Activated naive CD8-positive, alpha-beta T cell treated with anti-CD3 and anti-CD28 coated beads, Interleukin-2, amount 10 ng/mL, durations not matched to agents 7 days and 5 days (primary cell): ENCODE measurements at places on chromosomes 3 and 15. TPM values are rescaled to one million over a fixed set of nuclear protein-coding genes. Genes with fewer than 3 reads are reported as not detected.
A peak's percentile ranks its signal among the peaks of the same experiment; 100 is the strongest.

Gene CLDN11
- not detected for total RNA-seq

Gene EFCAB12
- 1.4 TPM for total RNA-seq

- H3K4me1 ChIP-seq: peaks cover 60% of the 10 kb centered on the region
- no peaks in the 10 kb centered on the region for H3K27me3 ChIP-seq
- H3K4me3 ChIP-seq: peak within 1 kb of the TSS; percentile 98
- peaks cover 17% of the 10 kb centered on the region for H3K36me3 ChIP-seq
- H3K27ac ChIP-seq: peak within 1 kb of the TSS; percentile 96
Observed at GRCh38 chr3:9731206-9732079, at the start of gene BRPF1. TSS of gene BRPF1 (plus strand) at chr3:9731735. CDS start at chr3:9734141, 2,406 bp downstream.

- no peak overlapping the region for H3K4me3 ChIP-seq
- peaks cover 4% of the 10 kb centered on the region for H3K36me3 ChIP-seq
- H3K27ac ChIP-seq: no peak overlapping the region
- no peaks in the 10 kb centered on the region for H3K27me3 ChIP-seq
- no peak for DNase-seq
Observed at GRCh38 chr3:28151207-28151550, 90.2 kb upstream of the CMC1 start.

DNA sequence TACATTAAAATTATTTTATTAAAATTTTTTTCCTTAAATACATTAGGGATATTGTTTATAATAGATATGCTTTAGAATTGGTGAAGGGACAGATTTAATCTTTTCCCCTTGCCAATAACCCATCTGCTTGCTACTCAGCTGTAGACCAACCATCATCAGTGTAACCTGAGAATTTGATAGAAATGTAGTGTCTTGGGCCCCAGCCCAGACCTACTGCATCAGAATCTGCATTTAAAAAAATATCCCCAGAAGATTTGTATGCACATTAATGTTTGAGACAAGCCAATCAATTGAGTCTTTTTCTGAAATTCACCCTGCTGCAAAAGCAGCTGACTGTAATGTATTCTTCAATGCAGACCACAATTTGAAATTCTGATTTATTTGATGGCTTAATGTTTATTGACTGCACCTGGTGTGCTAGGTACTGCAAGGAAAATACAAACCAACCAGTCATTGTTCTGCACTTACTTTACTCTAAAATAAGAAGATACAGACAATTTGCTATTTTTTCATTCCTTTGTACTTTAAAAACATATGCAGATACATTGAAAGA lies 190.7 kb upstream of the SGO1 start:
- no peak overlapping the region for H3K27ac ChIP-seq
- no peaks in the 10 kb centered on the region for H3K36me3 ChIP-seq
- H3K27me3 ChIP-seq: no peaks in the 10 kb centered on the region
- no peaks in the 10 kb centered on the region for H3K4me1 ChIP-seq

- peaks cover 7% of the 10 kb centered on the region for H3K27me3 ChIP-seq
- H3K36me3 ChIP-seq: no peaks in the 10 kb centered on the region
Observed at GRCh38 chr15:73324496-73325170, 44.1 kb downstream of the HCN4 start.

GRCh38 chr3:187744169-187745151 lies 808 bp downstream of the BCL6 start:
- peaks cover 50% of the 10 kb centered on the region for H3K4me1 ChIP-seq
- H3K4me3 ChIP-seq: peak overlapping the region; percentile 99
- no peaks in the 10 kb centered on the region for H3K27me3 ChIP-seq
- peaks cover 17% of the 10 kb centered on the region for H3K36me3 ChIP-seq
- peak overlapping the region; percentile 99 for H3K27ac ChIP-seq

- peaks cover 5% of the 10 kb centered on the region for H3K4me1 ChIP-seq
- H3K27me3 ChIP-seq: no peaks in the 10 kb centered on the region
- H3K27ac ChIP-seq: peak overlapping the region; percentile 4
- H3K4me3 ChIP-seq: no peak overlapping the region
- no peak for DNase-seq
- no peaks in the 10 kb centered on the region for H3K36me3 ChIP-seq
Observed at GRCh38 chr15:55372701-55373440, 35.3 kb downstream of the CCPG1 start.

DNA sequence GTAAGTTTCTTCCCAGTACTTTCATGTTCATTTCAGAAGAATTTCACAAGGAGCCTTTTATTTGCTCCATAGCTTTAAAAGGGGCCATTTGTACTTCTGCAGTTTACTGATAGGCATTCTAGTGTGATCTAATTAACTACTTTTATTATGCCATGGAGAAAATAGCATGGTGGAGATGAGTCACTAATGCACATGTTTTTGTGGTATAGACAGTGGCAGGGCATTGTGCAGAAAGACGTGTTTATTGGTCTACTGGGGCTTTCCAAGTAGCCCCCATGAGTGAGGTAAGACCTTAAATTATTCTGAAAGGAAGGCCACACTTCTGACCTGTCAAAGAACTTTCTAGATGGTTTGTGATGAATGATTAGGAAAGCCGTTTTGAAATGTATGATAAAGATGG lies 810.0 kb upstream of the NR2F2 start:
- DNase-seq: no peak
- H3K27ac ChIP-seq: no peak overlapping the region
- no peaks in the 10 kb centered on the region for H3K36me3 ChIP-seq
- peaks cover 2% of the 10 kb centered on the region for H3K4me1 ChIP-seq
- H3K4me3 ChIP-seq: no peak overlapping the region

GRCh38 chr3:170602556-170602955 lies 16.7 kb upstream of the SLC7A14 start:
- no peak overlapping the region for H3K4me3 ChIP-seq
- no peak overlapping the region for H3K27ac ChIP-seq
- no peaks in the 10 kb centered on the region for H3K4me1 ChIP-seq
- H3K27me3 ChIP-seq: peaks cover 6% of the 10 kb centered on the region

DNA sequence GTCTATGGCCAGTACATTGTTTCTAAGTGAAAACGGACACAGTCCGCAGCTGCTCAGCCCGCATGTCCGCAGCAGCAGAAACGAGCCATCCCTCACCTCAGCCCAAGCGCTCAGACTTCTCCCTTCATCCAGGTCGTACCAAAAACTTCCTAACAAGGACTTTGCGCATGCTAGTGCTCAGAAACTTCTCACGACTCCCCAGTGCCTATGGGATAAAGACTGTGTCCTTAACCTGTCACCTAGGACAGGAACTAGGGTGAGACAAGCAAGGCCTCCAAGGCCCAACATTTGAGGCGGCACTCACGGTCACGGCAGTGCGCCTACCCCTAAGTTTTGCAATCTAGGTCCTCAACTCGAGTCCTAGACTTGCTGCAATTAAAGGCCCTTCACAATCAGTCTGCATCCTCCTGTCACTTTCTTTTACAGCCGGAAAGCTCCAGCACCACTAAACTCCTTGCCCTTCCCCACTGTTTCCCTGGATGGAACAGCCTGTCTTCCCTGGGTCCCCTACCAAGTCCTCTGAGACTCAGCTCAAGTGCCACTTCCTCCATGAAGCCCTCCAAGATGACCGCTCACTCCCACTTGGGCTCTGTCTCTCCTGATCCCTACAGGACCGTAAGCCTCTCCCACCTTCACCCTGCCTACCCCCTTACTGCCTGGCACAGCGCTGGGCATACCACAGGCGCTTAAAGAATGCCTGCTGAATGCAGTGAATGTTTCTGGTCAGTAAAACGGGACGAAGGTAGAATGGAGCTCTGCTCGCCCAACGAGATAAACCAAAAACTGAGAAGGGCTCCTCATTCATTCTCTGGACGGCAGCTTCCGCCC lies 1.2 kb downstream of the CLN6 start:
- H3K36me3 ChIP-seq: peaks cover 1% of the 10 kb centered on the region
- no peak for DNase-seq
- H3K4me3 ChIP-seq: peak overlapping the region; percentile 90
- H3K4me1 ChIP-seq: peaks cover 40% of the 10 kb centered on the region
- peaks cover 3% of the 10 kb centered on the region for H3K27me3 ChIP-seq
- peak overlapping the region; percentile 89 for H3K27ac ChIP-seq

- peaks cover 16% of the 10 kb centered on the region for H3K36me3 ChIP-seq
- peaks cover 34% of the 10 kb centered on the region for H3K4me1 ChIP-seq
- H3K27me3 ChIP-seq: peaks cover 12% of the 10 kb centered on the region
- no peak overlapping the region for H3K4me3 ChIP-seq
- no peak for DNase-seq
Observed at GRCh38 chr3:15288331-15289035, 43.9 kb downstream of the SH3BP5 start.
